ENCODE measurements at places on chromosomes 2 and 18.

- no peak for DNase-seq
Observed at GRCh38 chr2:70460333-70460732, 93.3 kb downstream of the TGFA start.

GRCh38 chr18:52312346-52312745, 27.7 kb upstream of the DCC start:
- no peak for DNase-seq

- DNase-seq, result no peak
Observed at GRCh38 chr2:158217593-158217992, 115.9 kb downstream of the UPP2 start.

DNA sequence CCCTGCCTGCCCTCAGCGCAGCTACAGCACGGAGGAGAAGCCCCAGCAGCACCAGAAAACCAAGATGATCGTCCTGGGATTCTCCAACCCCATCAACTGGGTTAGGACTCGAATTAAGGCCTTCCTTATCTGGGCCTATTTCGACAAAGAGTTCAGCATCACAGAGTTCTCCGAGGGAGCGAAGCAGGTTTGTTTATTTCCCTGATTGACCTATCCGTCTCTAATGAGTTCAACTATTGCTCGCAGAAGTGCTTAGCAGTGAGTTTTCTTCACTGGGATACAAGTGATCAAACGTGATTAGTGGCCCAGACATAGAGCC, 639 bp downstream of the MAIP1 start:
- no peak for DNase-seq

DNA sequence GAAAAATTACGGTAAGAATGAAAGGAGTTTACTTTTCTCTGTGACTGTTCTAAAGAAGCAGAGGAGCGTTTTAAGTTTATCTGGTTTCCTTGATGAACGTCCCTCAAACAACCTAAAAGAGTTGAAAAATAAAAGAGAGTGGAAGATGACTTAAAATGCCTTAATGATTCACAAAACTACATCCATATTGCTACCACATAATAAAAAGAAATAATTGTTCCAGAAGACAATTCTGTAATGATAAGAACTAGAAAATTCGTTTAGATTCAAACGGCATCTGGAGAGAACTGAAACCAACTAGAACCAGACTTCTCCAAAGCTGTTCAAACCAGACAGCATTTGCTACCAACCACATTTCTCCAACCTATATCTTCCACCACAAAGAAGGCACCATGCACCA, 68.1 kb downstream of the TEKT4 start:
- DNase-seq, result no peak

DNA sequence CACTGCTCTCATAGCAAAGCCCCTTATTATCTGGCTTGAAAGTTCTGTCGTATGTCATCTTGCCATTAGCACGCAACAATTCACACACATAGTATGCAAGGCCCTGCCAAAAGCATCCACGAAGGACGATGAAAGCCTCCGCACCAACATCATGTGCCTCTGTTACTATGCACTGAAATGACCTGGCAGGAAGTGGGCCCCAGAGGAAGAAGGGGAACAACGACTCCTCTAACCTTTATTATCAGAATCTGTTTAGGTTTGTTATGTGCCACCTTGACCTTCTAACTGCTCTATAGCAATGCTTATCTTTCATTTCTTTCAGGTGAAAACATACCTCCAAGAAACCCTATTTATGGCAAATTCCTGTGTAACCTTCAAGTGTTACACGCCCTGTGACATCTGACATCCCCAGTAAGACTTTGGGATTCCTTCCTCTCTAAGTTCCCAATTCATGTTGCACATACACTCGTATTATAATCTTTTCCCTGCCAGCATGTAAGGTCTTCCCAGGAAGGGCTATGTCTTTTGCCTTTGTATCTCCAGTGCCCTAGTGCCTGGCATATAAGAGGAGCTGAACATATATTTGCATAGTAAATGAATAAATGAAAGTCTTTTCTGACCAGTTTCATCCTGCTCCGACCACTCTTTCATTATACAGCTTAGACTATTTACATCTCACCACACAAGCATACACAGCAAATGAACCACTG, 7.0 kb upstream of the NDUFV2 start:
- peak; percentile 65 for DNase-seq

- no peak for DNase-seq
Observed at GRCh38 chr2:105144941-105145300, 96.6 kb upstream of the GPR45 start.

All from CD4-positive, alpha-beta T cell treated with Interleukin-15 for 4 hours (primary cell).